ENCODE measurements at places on chromosomes 11 and 22. TPM values are rescaled to one million over a fixed set of nuclear protein-coding genes. Genes with fewer than 3 reads are reported as not detected.

FOLR3 gene
- 1.7 TPM for total RNA-seq

PRAME gene
- not detected for total RNA-seq

ALDH3B2 gene
- not detected for total RNA-seq

TRIM51 gene
- total RNA-seq, result not detected

NPTXR gene
- total RNA-seq, result 23.3 TPM

- H3K4me3 ChIP-seq, result no peak overlapping the region
- H3K27ac ChIP-seq, result no peak overlapping the region
- no peaks in the 10 kb centered on the region for H3K4me1 ChIP-seq
- no peak for DNase-seq
- H3K27me3 ChIP-seq, result peaks cover 69% of the 10 kb centered on the region
These were observed 159.9 kb downstream of the TTC17 start for GRCh38 chr11:43518408-43519160.

- no peaks in the 10 kb centered on the region for H3K36me3 ChIP-seq
- peak overlapping the region; percentile 95 for H3K4me3 ChIP-seq
- DNase-seq, result no peak
- peaks cover 57% of the 10 kb centered on the region for H3K4me1 ChIP-seq
- H3K27ac ChIP-seq, result peak overlapping the region; percentile 100
These were observed 480 bp upstream of the SMARCB1 start for GRCh38 chr22:23786261-23786710.

DNA sequence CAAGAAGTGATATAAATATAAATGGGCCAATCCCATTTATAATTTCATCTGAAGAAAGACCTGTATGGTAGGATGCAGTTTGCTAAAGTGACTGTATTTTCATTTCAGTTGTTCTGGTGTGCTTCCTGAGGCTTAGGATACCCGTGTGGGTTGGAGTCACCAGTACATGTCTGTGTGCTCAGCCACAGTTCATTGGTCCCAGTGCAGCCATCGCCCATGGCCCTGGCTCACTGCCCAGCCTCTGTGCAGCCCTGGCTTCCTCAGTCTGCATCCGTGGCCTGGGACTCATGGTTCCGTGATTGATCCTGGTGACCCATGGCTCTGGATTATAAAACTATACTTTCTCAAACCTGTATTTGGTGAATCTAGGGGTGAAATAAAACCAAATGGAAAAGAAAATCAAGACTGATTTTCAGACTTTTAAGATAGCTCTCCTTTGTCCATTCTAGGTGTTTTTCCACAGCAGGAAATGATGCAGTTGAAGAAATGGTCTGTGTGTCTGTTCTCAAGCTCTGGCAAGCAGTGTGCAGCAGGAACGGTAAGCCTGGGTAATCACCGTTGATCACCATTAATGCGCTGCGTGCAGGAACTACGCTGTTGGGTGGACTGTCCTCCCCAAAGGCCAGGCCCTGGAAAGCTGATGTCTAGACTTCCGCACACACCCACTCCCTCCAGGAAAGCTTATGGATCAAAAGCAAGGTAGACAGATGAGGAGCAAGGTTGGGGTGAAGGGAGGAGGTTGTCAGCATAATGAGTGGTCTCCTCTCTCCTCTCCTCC is 27.2 kb downstream of the TTC12 start:
- H3K27ac ChIP-seq, result no peak overlapping the region
- DNase-seq, result no peak
- H3K4me3 ChIP-seq, result no peak overlapping the region
